CD4-positive, alpha-beta T cell (primary cell): ENCODE measurements at places on chromosomes 2 and 18.

DNA sequence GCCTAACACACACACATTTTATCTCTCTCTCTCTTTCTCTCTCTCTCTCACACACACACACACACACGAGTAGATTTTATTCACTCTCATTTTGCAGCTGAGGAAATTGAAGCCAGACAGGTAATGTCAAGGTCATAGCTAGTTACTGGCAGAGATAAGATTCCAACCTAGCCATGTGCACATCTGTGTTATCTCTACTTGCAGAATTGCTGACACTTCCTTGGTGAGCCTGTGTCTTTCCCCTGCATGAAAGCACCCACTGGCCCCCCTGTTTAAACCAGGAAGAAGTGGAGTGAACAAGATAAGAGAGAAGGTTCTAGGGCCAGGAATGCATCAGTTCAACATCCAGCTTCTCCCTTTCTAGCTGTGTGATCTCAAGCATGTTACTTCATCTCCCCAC, 423.7 kb downstream of the TXNL1 start:
- no peak for DNase-seq

DNA sequence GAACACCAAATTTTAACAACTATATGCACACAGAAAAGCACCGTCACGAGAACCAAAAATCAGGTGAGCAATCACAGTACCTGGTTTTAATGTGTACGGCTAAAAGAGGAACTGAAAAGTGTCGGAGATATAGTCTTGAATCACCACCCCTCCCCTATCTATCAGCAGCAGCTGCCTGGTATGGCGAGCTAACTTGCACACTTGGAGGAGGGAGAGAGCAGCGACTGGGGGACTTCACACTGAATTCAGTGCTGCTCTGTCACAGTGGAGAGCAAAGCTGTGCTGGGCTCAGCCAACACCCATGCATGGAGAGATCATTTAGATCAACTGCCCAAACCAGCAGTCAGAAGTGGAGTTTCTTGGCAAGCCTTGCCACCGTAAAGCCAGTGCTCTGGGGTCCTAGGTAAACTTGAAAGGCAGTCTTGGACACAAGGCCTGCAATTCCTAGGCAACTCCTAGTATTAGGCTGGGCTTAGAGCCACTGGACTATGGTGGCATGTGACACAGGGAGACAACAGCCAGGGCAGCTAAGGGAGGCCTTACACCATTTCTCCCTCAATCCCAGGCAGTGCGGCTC, 89.2 kb upstream of the CD226 start:
- no peak for DNase-seq

DNA sequence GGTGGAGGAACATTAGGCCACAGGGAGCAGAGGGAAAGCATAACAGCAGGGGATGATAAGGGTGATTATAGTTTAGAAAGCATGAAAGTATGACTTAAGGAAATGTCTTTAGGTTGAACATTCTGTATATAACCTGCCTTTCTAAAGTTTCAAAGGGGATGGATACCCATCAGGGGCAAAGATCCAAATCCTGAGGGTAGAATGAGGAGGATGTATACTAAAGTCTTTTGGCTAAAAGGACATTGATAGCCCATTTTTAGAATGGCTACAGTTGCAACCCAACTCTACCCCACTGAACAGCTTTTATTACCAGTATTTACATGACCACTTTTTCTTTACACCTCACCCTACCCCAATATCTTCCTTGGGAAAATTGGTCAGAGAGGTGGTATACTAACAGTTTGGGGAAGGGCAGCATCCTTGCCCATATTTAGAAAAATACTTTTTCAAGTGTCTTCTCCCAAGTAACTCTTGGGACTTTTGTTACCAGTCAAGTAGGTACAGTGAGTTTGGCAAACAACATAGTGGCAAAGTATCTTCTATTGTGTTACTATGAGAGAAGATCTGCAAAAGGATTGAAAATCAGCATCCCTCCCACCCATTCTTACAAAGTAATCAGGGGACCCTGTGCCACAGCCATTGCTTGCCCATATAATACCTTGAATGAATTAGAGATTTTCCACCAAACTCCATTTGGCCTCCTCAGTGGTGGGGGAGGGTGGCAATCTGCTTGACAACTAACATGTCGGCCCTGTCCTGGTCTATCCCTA, 8.3 kb downstream of the MAT2A start:
- DNase-seq = no peak

- DNase-seq = no peak
Measured at GRCh38 chr2:3574155-3574554, 905 bp upstream of the RPS7 start.

DNA sequence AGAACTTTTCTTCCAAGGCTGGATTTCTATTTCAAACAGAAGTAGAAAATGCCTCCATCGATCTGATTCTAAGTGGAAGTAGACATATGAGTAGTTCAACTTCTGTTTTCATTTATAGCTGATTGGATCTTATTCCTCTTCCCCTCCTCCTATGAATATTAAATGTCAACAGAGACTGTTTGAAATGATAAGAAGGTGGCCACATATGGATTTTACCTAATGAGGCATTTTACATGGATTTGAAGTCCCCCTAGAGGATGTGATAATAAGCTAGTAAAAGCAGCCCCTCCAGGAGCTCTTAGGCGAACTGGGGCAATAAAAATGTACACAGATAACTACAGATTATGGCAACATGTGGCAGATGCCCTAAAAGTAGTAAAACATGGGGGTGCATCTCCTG, 71.0 kb downstream of the UPP2 start:
- DNase-seq = no peak

DNA sequence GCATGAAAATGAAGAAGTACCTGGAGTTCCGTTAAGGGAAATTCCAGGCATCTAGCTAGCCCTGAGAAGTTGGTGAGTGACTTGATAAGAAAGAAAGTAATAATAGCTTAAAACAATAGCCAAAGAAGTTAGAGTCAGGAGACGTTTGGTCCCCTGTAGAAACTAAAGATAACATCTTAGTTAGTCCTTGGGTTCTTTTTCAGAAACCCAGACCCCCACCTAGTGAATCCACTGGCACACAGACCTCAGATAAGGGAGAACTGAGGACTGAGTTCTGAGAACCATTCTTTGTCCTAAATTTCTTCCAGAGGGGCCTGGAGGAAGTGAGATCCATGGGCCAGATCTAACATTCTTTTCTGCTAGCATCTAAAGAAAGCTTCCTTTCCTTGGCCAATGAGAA, 335.4 kb downstream of the SLC4A3 start:
- DNase-seq = no peak

DNA sequence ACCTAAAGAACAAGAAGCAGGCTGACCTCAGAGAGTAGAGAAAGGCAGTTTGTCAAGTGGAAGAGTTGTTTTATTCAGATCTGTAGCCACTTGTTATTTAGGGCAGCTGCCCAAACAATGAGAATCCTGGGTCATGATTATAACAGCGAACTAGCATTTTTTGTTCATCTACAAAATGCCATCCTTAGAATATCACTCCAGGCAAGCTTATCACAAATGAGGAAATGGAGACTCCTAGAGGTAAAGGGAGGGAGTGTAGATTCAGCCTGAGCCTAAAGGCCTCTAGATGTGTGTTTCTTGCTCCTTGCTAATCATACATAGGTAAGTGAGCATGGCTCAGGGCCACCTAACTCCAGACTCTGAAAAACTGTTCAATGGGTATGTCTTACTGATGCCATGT, 126.1 kb downstream of the HNMT start:
- DNase-seq = no peak

DNA sequence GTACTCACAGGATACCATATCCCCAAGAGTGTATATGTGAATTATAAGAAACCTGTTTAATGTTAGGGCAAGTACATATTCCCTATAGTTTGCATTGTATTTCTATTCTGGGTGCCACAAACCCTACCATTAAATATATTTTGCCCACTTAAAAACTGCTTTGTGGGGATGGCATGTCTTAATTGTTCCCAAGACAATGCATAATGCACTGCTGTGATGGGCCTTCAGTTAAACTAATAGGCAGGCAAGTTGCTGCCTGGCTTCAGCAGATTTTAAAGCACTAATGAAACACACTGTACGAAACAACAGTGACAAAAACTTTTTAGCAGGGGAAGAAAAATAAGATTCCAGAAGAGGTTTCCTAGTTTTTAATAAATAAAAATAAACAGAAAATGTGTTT, 104.8 kb upstream of the VRK2 start:
- DNase-seq = no peak

GRCh38 chr18:57837917-57838548, 34.9 kb upstream of the ATP8B1 start:
- no peak for DNase-seq

- no peak for DNase-seq
Measured at GRCh38 chr2:48560546-48561209, 30.7 kb downstream of the STON1 start.

DNA sequence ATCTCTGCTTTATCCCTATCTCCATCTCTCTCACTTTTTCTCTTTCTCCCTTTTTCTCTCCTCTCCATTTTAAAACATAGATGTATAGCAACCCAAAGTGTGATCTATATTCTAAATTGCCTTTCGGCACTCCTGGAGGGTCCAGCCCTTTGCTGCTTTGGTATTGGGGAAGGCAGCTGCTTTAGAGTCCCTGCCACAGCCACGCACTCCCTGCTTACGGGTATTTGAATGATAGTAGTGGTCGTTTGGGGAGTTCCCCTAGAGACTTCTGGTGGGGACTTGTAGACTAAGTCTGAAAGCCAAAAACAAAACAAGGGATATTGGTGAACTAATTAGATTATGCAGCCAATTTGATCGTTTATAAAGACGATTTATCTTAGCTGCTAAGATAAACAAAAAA, 11.9 kb downstream of the QPCT start:
- no peak for DNase-seq

GRCh38 chr18:48771641-48772375, 179.0 kb downstream of the SMAD7 start:
- no peak for DNase-seq

DNA sequence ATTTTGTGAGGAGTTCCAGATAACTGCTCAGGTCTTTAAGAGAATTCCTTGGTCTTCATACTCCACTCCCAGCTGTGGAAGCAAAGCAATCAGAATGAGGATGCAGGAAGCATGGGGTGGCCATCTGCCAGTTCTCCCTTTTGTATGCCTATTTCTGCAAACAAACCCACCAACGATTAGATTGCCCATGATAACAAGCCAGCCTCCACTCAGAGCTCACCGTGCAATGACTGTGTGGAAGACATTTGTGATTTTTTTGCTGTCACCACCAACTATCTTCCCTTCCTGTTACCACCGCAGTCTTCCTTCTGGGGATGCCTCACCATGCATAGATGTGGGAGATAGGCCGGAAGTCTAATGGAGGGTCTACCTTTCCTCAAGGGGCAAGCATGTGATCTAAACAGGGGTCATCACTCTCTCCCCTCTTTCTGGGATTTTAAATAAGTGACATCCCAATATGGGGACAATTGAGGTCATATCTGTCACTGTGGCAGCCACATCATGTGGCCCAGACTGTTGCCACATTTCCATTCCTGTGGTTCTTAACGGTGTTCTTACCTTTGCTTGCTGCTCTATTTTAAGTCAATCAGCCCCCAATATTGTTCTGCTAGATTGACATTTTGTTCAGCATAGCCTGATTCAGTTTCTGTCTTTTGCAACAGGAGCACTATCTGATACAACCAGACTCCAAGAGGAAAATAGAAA, 4.4 kb downstream of the AFF3 start:
- no peak for DNase-seq
